Fibroblast of lung (primary cell): ENCODE measurements at places on chromosomes 16 and 17.
A peak's percentile ranks its signal among the peaks of the same experiment; 100 is the strongest.

- DNase-seq: no peak
Measured at GRCh38 chr17:39960524-39961041, 2.2 kb upstream of the GSDMA start.

- no peak for DNase-seq
Measured at GRCh38 chr17:38425031-38425430, 3.2 kb upstream of the ARHGAP23 start.

GRCh38 chr16:83906683-83907082 is 7.8 kb downstream of the MLYCD start:
- DNase-seq: no peak

- no peak for DNase-seq
Measured at GRCh38 chr17:28475151-28475900, 1.9 kb downstream of the SLC13A2 start.

DNA sequence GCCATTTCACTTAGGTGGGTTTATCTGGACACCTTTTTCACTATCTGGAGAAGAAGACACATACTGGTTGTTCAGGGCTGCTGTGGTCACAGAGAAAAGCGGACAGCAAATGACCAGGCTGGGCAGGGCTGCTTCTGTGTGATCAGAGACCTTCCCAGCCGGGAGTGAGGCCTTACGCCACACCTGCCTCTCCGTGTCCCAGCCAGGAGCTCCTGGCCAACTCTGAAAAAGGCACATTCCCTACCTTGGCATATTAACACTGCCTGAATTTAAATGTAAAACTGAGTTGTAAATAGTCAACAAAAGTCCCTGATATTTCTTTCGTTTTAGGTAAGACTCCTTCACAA is 9.1 kb upstream of the SOST start:
- no peak for DNase-seq

- no peak for DNase-seq
Measured at GRCh38 chr16:47511882-47512281, 50.8 kb downstream of the PHKB start.

DNA sequence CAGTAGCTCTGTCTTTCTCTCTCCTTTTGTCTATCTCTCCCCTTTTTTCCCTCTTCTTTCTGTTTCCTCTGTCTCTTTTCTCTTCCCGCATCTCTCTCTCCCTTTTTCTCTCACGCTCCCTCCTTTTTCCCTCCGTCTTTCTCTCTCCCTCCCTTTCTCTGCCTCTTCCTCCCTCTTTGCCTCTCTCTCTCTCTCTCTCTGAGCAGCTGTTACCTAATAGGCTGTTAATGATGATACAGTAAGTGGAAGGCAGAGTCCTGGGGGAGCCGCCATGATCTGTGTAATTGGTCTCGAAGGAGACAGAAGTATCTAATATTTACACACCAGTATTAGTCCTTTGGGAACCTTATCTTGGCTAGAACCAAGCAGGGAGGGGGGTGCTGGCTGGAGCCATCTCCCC is 136.1 kb upstream of the CIBAR2 start:
- DNase-seq: no peak

DNA sequence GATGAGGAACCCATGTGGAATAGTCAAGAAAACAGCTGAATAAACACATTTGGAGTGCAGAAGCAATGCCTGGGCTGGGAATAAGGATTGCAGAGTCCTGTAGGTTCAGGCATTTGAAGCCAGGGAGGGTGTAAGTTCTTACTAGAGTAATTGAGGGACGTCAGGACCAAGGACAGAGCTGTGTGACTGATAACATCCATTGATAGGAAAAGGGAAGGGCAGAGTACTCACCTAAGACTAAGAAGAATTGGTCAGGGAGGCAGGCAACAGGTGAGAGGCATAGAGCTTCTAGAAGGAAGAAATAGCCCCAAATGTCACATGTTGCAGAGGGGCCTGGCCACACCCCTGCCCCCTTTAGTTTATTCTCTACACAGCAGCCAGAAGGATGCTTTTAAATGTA is 79.8 kb upstream of the TMEM132E start:
- peak; percentile 13 for DNase-seq

DNA sequence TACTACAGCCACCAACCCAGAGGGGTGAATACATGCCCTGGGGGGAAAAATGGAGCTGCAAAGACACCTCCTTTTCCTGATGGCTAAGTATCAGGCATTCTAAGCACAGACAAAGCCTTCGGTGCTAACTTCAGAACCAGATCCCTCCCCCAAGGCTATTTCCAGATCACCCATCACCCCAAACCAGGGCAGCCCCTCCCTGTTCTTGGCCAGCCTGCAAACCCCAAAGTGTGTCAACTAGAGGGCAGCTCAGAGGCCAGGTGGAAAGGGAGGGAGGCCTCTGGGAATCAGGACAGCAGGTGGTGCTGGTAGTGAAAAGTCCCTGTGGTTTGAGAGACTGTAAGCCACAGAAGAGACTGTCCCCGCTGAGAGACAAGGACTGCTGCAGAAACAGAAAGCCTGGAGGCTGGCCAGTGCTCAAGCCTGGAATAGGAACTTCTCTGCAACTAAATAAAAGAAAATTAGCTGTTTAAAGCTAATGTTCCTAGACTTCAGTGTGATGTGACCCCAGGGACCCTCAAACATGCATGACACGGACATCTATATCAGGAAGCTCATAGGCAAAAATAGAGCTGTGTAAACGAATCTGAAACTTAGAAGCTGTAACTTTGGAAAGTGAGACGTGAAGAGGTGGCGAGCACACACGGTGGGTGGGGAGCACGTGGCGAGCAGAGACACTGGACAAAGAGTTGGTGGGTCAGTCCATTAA is 9.1 kb downstream of the TUBG1 start:
- DNase-seq: peak; percentile 19

- DNase-seq: no peak
Measured at GRCh38 chr16:17104654-17105053, 366.1 kb downstream of the XYLT1 start.

DNA sequence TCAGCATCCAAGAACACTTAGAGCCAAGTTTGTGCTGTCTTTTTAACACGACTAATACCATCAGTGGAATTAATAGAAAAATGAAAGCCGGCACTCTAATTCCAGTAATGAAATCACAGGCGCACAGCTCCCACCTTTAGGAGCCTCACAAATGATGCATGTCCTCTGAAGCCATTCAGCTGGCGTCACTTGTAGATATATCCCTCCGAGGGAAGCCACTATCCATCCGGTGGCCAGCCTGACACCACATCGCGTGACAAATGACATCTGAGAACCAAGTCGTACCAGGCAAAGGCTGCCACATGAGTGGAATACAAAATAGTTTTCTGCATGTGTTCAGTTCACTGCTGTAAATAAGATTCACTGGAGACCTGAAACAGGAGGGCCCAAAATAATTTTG is 205.6 kb downstream of the GRIN2A start:
- no peak for DNase-seq

- DNase-seq: peak; percentile 93
Measured at GRCh38 chr17:62778990-62779681, 29.0 kb downstream of the MARCHF10 start.

DNA sequence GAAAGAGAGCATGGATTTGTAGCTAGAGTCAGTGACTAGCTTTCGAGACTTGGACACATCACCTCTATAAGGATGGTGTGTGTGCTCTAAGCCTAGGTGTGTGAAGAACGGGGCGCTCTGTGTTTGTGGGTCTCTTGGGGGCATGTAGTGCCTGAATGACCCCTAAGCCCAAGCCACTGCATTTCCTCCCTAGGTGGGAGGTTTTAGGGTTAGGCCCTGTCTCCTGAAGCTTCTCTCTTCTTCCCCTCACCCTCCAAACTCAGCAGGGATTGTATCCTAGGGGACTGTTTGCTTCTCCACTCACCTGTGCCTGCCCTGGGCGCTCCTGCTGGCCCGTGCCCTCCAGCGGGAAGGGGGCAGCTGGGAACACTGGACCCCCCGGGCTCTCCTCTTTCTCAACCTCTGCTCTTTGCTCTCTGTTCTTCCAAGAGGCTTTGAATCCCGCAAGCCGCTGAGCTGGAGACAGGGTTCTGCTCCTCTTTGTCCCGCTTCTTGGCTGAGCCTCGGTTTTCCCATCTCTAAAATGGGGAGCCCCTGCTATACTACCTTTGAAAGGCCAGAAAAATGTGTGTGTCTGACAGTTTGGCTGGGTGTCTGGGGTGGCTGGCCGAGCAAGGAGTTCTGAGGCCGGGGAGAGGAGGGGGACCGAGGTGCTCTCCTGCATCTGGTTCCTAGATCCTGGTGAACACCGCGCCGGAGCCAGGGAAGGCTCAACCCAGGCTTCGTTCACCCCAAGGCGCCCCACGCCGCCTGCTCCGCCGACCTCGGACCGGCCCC is 810 bp downstream of the CYGB start:
- no peak for DNase-seq

- DNase-seq: no peak
Measured at GRCh38 chr17:8145811-8146210, 6.4 kb downstream of the PER1 start.

- peak; percentile 25 for DNase-seq
Measured at GRCh38 chr16:22318690-22319358, 21.6 kb downstream of the POLR3E start.
